CD8-positive, alpha-beta memory T cell (primary cell): ENCODE measurements at places on chromosomes 3 and 15.

GRCh38 chr15:97902140-97902780 is 58.2 kb upstream of the ARRDC4 start:
- no peak for DNase-seq
- H3K27ac ChIP-seq = no peak overlapping the region
- H3K36me3 ChIP-seq = no peaks in the 10 kb centered on the region
- H3K4me3 ChIP-seq = no peak overlapping the region
- no peaks in the 10 kb centered on the region for H3K27me3 ChIP-seq

DNA sequence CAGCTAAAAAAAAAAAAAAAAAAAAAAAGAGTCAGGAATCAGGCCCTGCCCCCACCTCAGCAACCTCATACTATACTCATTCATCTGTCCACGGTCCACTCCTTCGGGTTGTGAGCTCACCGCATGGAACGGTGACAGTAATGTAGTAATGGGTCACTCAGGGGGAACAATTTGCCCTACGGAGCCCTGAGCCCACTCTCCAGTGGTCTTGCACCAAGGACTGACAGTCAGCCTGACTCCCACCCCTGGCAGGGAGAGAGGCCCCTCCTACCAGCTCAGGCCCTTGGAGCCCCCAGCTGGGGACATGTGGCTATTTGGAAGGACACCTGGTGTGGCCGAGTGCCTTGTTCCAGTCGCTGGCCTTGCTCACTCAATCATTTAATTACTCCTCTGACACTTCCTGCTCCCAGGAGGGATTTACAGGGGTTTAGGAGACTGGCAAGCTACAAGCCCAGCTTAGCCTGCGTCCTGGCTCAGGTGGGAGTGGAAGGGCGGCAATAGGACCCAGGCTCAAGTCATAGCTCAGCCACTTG is 19.9 kb upstream of the CACNA2D2 start:
- H3K27ac ChIP-seq = no peak overlapping the region
- no peaks in the 10 kb centered on the region for H3K4me1 ChIP-seq
- no peaks in the 10 kb centered on the region for H3K27me3 ChIP-seq
- no peak for DNase-seq
- H3K4me3 ChIP-seq = no peak overlapping the region

DNA sequence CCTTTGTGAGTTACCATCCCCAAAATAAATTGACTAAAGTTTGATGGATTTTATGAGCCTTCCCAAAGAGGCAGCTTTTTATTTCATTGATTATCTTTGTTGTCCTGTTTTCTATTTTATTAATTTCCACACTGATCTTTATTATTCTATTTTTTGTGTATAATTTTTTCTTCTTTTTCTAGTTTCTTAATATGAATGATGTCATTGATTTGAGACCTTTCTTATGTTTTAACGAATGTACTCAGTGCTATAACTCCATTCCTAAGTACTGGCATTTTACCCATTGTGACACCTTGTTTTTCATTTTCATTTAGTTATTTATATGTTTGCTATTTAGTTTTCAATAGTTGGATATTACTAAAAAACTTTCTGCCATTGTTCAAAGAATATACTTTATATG is 565.3 kb downstream of the CADM2 start:
- H3K27me3 ChIP-seq = no peaks in the 10 kb centered on the region
- H3K36me3 ChIP-seq = no peaks in the 10 kb centered on the region
- no peaks in the 10 kb centered on the region for H3K4me1 ChIP-seq

DNA sequence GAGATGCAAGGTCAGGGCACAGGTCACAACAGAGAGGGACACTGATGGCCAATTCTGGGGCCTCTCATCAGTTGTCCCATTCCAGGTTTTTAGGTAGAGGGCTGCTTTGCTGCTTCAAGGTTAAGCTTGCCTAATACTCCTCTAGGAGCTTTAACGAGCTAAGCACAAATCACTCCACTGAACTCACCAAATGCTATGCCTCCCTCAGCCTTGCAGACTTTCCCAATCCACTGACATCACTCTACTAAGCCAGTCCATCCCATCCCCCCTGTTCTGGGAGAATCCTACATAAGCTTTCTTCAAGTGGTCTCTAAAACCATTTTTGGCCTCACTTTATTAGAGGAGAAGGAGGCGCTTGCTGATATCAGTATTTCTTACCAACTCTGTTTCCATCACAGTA is 24.8 kb upstream of the PDCD6IP start:
- H3K4me1 ChIP-seq = no peaks in the 10 kb centered on the region
- no peaks in the 10 kb centered on the region for H3K36me3 ChIP-seq
- no peak for DNase-seq
- no peaks in the 10 kb centered on the region for H3K27me3 ChIP-seq
- no peak overlapping the region for H3K27ac ChIP-seq

DNA sequence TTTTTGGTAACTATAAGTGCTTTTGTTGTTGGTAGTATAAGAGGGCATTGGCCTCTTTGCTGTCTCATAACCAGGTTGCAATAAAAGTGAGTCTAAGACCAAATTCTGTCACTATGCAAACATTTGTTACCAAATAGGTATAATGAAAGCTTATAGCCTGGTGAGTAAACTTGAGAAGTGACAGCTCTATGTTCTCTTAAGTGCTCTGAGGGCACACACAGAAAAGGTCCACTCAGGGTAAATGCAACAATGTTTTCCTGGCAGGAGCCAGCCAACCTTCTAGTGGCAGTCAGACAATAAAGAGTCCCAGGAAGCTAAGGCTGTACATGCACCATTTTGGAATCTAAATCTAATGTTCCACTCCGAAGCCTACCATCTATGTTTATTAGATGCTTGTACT is 262.1 kb upstream of the TGFBR2 start:
- no peaks in the 10 kb centered on the region for H3K27me3 ChIP-seq
- H3K36me3 ChIP-seq = no peaks in the 10 kb centered on the region
- H3K4me3 ChIP-seq = no peak overlapping the region
- H3K27ac ChIP-seq = no peak overlapping the region

GRCh38 chr15:27084844-27085243 is 113.9 kb downstream of the GABRG3 start:
- no peak for DNase-seq
- no peaks in the 10 kb centered on the region for H3K36me3 ChIP-seq
- H3K4me3 ChIP-seq = no peak overlapping the region
- H3K4me1 ChIP-seq = no peaks in the 10 kb centered on the region
- H3K27ac ChIP-seq = no peak overlapping the region

GRCh38 chr15:68312701-68313204 is 35.2 kb downstream of the FEM1B start:
- H3K36me3 ChIP-seq = no peaks in the 10 kb centered on the region
- H3K4me3 ChIP-seq = no peak overlapping the region
- no peak for DNase-seq
- H3K27ac ChIP-seq = no peak overlapping the region

DNA sequence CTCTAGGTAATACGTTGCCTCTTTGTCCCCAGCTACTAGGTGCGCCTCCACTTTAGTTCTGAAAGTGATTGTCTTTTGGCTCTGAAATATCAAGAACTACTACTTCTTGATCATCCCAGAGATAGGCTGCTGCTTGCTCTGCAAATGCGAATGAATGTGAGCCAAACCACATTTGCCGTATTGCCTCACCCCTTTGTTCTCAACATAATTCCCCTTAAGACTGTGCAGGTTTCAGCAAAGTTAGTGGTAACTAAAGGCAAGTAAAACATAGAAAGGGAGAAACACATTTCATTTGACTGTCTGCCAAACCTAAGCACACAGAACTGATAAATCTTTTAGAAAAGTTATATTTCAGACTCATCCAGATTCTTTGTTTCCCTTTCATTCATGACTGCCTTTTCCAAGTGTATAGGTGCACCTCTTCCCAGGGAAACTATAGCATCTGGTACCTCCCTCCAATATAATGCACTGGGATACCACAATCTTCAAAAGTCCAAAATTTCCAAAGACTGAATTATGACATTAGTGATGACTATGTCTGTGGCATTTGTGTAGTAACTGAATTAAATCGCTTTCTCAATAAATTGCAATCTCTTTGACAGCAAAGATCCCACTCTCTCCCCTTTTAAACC is 720.6 kb upstream of the CBLB start:
- H3K27ac ChIP-seq = no peak overlapping the region
- no peak for DNase-seq
- no peak overlapping the region for H3K4me3 ChIP-seq
- no peaks in the 10 kb centered on the region for H3K4me1 ChIP-seq

DNA sequence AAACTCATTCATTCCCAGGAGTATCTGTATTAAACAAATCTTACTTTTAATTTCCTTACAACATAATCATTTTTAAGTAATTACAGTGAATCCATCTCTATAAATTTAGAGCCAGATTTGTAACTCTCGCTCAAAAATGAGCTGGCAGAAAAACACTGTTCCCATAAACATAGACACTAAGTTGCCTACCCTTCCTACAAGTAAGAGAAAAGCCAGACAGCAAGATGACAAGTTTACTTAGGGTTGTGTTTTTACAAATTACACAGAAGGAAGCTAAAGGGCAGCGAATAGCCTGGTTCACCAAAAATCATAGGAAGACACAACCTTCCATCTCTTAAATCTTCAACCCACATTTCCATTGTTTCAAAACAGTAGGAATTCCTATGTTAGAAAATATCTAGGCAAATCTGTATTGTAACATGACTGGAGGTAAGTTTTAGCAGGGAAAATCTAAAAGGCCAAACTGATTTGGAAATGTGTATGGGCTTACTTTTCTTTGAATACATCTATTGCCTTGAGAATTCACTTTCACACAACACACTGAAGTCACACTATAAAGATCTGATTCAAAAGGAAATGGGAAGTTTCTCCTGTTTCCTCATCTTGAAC is 21.7 kb downstream of the HERC1 start:
- H3K27ac ChIP-seq = no peak overlapping the region
- no peaks in the 10 kb centered on the region for H3K36me3 ChIP-seq
- H3K27me3 ChIP-seq = no peaks in the 10 kb centered on the region
- H3K4me3 ChIP-seq = no peak overlapping the region

GRCh38 chr3:111548092-111548491 is 6.1 kb downstream of the CD96 start:
- peak overlapping the region; percentile 46 for H3K27ac ChIP-seq
- DNase-seq = no peak
- H3K4me3 ChIP-seq = peak overlapping the region; percentile 31
- no peaks in the 10 kb centered on the region for H3K36me3 ChIP-seq

- DNase-seq = no peak
- no peak overlapping the region for H3K4me3 ChIP-seq
- no peak overlapping the region for H3K27ac ChIP-seq
- no peaks in the 10 kb centered on the region for H3K4me1 ChIP-seq
- H3K36me3 ChIP-seq = no peaks in the 10 kb centered on the region
- no peaks in the 10 kb centered on the region for H3K27me3 ChIP-seq
These were observed 29.5 kb downstream of the CORO2B start for GRCh38 chr15:68608206-68608843.

DNA sequence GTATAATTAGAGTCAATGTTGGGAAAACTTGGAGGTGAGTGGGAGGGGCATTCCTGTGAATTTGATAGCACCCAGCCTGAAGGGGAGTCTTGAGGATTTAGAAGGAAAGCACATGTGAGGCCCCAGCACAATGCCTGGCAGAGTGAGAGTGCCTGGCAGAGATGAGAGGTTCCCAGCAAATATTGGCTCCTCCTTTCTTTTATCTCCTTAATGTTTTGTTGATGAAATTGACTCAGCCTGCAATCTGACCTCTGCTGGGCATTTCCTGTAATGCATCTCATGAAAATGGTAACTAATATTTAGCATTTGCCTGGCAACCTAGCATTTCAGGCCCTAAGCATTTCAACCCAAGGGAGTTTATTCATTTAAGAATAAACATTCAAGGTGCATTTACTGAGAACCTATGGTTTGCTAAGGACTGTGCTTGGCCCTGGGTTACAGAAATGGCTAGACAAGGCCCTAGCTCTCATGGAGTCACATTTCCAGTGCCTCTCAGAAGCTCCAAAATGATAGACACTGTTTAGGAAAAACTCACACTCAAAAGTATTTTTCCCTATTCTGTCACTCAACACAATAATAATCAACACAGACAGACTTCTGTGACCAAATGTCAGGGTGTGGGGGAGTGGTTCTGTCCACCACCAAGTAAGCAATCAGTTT is 19.0 kb downstream of the PDHB start:
- no peak overlapping the region for H3K27ac ChIP-seq
- H3K4me1 ChIP-seq = no peaks in the 10 kb centered on the region
- H3K4me3 ChIP-seq = no peak overlapping the region
- peak; percentile 9 for DNase-seq

- H3K27ac ChIP-seq = no peak overlapping the region
- H3K4me3 ChIP-seq = no peak overlapping the region
- H3K4me1 ChIP-seq = no peaks in the 10 kb centered on the region
- H3K36me3 ChIP-seq = no peaks in the 10 kb centered on the region
- H3K27me3 ChIP-seq = no peaks in the 10 kb centered on the region
- DNase-seq = no peak
These were observed 40.1 kb downstream of the TTC23 start for GRCh38 chr15:99209326-99209725.

GRCh38 chr15:80309769-80310384 is 57.9 kb upstream of the CTXND1 start:
- no peaks in the 10 kb centered on the region for H3K4me1 ChIP-seq
- H3K27ac ChIP-seq = no peak overlapping the region
- DNase-seq = no peak

DNA sequence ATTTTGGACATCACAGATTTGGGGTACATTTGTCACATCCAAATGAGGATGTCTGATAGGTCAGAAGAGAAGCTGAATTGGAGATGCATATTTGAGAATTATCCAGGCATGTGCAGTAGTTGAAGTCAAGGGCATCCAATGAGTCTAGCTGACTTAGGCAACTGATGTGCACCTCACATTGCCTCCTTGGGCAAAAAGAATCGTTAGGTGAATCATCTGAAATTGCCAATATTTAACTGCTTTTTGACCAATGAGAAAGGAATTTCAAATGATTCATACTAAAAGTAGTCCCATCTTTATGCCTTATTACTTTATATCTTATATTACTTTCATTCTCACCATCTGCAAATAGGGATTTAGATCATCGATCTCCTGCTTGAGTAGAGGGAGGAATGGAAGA is 117.7 kb downstream of the CD47 start:
- no peak overlapping the region for H3K27ac ChIP-seq
- H3K27me3 ChIP-seq = no peaks in the 10 kb centered on the region
- no peak overlapping the region for H3K4me3 ChIP-seq
- H3K36me3 ChIP-seq = no peaks in the 10 kb centered on the region
- peaks cover 34% of the 10 kb centered on the region for H3K4me1 ChIP-seq

GRCh38 chr3:178603735-178604134 is 67.5 kb downstream of the KCNMB2 start:
- no peak overlapping the region for H3K27ac ChIP-seq
- no peaks in the 10 kb centered on the region for H3K27me3 ChIP-seq
- H3K4me1 ChIP-seq = no peaks in the 10 kb centered on the region
- no peaks in the 10 kb centered on the region for H3K36me3 ChIP-seq
- DNase-seq = no peak

GRCh38 chr3:197793247-197793646 is 2.2 kb downstream of the LRCH3 start:
- H3K27ac ChIP-seq = peak overlapping the region; percentile 6
- H3K36me3 ChIP-seq = no peaks in the 10 kb centered on the region
- H3K27me3 ChIP-seq = no peaks in the 10 kb centered on the region
- DNase-seq = no peak
